Colonic mucosa (tissue), 4 donors: ENCODE measurements at places on chromosomes 7 and 10.

GRCh38 chr10:104931612-104932134 is 290.6 kb downstream of the SORCS3 start:
- H3K4me3 ChIP-seq: no peak overlapping the region
- no peaks in the 10 kb centered on the region for H3K27me3 ChIP-seq
- H3K36me3 ChIP-seq: no peaks in the 10 kb centered on the region
- H3K27ac ChIP-seq: no peak overlapping the region

DNA sequence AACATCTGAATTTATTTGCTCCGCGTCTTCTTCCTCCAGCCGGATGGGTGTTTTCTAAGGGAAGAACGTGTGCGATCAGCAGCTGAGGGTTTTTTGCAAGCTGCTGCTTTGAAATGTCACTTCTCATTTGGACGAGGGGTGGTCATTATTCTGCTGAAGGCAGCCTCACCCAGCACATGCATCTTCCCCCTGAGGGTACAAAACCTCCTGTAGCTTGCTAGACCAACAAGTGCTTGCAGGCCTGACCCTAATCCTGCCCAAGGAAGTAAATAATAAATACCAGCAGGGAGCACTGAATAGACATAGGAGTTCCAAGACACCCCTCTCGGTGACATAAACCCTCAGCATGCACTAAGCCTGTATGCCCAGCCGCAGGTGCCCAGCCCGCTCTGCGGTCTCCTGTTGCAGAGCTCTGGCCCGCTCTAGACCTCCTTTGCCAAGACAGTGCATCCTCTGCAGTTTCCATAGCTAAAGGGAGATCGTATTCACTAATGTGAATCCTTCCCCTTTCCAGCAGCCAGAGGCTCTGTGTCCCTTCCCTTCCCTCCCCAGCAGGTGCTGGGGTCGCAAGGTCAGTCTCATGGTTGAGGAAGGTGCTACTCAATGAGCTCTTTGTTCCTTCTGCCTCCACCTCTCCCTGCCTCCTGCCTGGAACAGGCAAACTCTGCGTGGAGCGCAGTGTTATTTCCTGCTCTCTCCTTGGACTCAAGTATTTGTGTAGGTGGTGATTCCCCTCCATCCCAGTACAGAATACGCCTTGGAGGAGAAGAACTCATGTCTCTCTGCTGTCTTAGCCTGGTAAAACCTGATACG is 36.6 kb downstream of the SBDS start:
- peak; percentile 62 for DNase-seq
- H3K27me3 ChIP-seq: no peaks in the 10 kb centered on the region
- H3K36me3 ChIP-seq: peaks cover 13% of the 10 kb centered on the region
- no peaks in the 10 kb centered on the region for H3K4me1 ChIP-seq
- H3K27ac ChIP-seq: no peak overlapping the region
- H3K4me3 ChIP-seq: no peak overlapping the region

- H3K27ac ChIP-seq: no peak overlapping the region
- peak; percentile 4 for DNase-seq
- no peaks in the 10 kb centered on the region for H3K36me3 ChIP-seq
- no peak overlapping the region for H3K4me3 ChIP-seq
Measured at GRCh38 chr10:49738616-49739360, 23.3 kb downstream of the OGDHL start.

DNA sequence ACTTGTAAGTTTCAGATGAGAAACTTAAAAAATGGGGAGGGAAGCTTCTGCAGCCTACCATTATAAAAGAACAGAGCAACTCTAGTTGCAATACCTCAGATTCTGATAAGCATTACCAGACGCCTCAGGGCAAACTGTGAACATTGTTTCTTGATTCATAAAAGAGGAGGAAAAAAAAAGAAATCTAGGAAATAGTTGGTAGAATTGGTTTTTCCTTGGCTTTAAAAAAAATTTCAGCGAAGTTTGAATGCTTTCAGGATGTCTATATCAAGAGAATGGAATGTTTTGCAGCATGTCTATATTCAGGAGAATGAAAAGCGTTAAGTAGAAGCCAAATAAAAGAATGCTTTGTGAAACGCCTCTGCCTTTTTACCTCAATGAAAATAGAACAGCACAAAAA is 17.5 kb upstream of the ANLN start:
- no peak overlapping the region for H3K4me3 ChIP-seq
- DNase-seq: no peak
- H3K27ac ChIP-seq: no peak overlapping the region
- no peaks in the 10 kb centered on the region for H3K27me3 ChIP-seq
- H3K36me3 ChIP-seq: no peaks in the 10 kb centered on the region

- H3K27ac ChIP-seq: no peak overlapping the region
- no peaks in the 10 kb centered on the region for H3K36me3 ChIP-seq
- no peak overlapping the region for H3K4me3 ChIP-seq
- DNase-seq: peak; percentile 29
- no peaks in the 10 kb centered on the region for H3K27me3 ChIP-seq
Measured at GRCh38 chr7:93228302-93228701, 2.0 kb upstream of the HEPACAM2 start.

- peak overlapping the region; percentile 39 for H3K27ac ChIP-seq
- no peak overlapping the region for H3K4me3 ChIP-seq
- peak; percentile 67 for DNase-seq
- H3K36me3 ChIP-seq: no peaks in the 10 kb centered on the region
- H3K27me3 ChIP-seq: no peaks in the 10 kb centered on the region
Measured at GRCh38 chr7:30469303-30469702, 9.3 kb downstream of the NOD1 start.

- H3K4me3 ChIP-seq: no peak overlapping the region
- H3K36me3 ChIP-seq: no peaks in the 10 kb centered on the region
- H3K4me1 ChIP-seq: no peaks in the 10 kb centered on the region
- no peak overlapping the region for H3K27ac ChIP-seq
- no peak for DNase-seq
- H3K27me3 ChIP-seq: no peaks in the 10 kb centered on the region
Measured at GRCh38 chr7:87658553-87658952, 30.4 kb downstream of the RUNDC3B start.

GRCh38 chr7:158010961-158011693 is 576.5 kb downstream of the PTPRN2 start:
- H3K4me3 ChIP-seq: no peak overlapping the region
- H3K4me1 ChIP-seq: no peaks in the 10 kb centered on the region
- H3K27ac ChIP-seq: no peak overlapping the region
- H3K36me3 ChIP-seq: no peaks in the 10 kb centered on the region
- no peak for DNase-seq

DNA sequence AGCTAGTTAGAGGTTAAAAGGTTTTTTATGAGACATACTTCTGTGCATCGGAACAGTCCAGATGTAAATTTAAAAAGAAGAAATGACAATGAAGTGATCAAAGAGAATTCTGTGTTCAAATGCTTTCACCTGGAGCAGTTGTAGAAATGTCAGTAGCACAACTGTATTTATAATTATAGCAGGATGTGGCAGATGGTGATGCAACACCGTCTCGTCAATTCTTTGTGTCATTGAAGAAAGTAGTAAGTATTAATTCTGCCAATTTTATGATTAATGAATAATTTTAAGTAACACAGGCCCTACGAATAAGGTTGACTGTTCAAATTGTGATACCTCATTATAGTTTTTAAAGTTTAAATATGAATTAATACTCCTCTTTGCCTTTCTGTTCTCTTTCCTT is 171.1 kb downstream of the ADK start:
- no peaks in the 10 kb centered on the region for H3K36me3 ChIP-seq
- H3K27me3 ChIP-seq: no peaks in the 10 kb centered on the region
- H3K4me1 ChIP-seq: no peaks in the 10 kb centered on the region
- no peak for DNase-seq

- DNase-seq: no peak
- H3K27ac ChIP-seq: no peak overlapping the region
- no peaks in the 10 kb centered on the region for H3K4me1 ChIP-seq
- H3K27me3 ChIP-seq: no peaks in the 10 kb centered on the region
Measured at GRCh38 chr7:127187740-127188139, 65.0 kb downstream of the GRM8 start.

GRCh38 chr7:69208848-69209247 is 389.4 kb upstream of the AUTS2 start:
- no peak overlapping the region for H3K27ac ChIP-seq
- no peaks in the 10 kb centered on the region for H3K4me1 ChIP-seq
- no peak for DNase-seq
- no peaks in the 10 kb centered on the region for H3K36me3 ChIP-seq
- no peak overlapping the region for H3K4me3 ChIP-seq

DNA sequence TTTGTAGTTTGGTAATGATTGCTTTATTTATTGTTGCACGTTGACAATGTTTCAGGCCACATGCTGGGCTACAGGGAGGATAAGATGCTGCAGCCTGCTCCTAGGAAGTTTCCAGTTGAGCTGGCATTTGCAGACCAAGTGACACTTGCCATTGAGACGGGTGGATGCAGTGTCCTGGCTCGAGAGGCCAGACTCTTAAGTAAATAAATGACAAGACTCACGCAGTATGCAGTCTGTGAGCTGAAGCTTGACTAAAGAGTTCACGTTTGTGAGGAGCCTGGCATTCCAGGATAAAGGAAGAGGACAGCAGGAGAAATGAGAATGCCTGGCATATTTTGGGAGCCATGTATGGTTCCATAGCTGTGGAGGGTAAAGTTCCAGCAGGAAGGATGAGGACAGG is 105.8 kb downstream of the BAMBI start:
- no peak overlapping the region for H3K4me3 ChIP-seq
- H3K27ac ChIP-seq: no peak overlapping the region
- H3K4me1 ChIP-seq: no peaks in the 10 kb centered on the region
- no peaks in the 10 kb centered on the region for H3K36me3 ChIP-seq
- H3K27me3 ChIP-seq: no peaks in the 10 kb centered on the region

- no peaks in the 10 kb centered on the region for H3K36me3 ChIP-seq
- no peaks in the 10 kb centered on the region for H3K27me3 ChIP-seq
- no peaks in the 10 kb centered on the region for H3K4me1 ChIP-seq
- no peak overlapping the region for H3K27ac ChIP-seq
- no peak overlapping the region for H3K4me3 ChIP-seq
- no peak for DNase-seq
Measured at GRCh38 chr10:47092831-47093230, 181.6 kb downstream of the PTPN20 start.

- no peaks in the 10 kb centered on the region for H3K36me3 ChIP-seq
- H3K27me3 ChIP-seq: no peaks in the 10 kb centered on the region
- no peak for DNase-seq
- H3K4me1 ChIP-seq: no peaks in the 10 kb centered on the region
- H3K27ac ChIP-seq: no peak overlapping the region
Measured at GRCh38 chr7:33744293-33745075, 160.9 kb upstream of the BMPER start.

- H3K27ac ChIP-seq: no peak overlapping the region
- H3K27me3 ChIP-seq: no peaks in the 10 kb centered on the region
- peak; percentile 50 for DNase-seq
- H3K36me3 ChIP-seq: no peaks in the 10 kb centered on the region
- H3K4me3 ChIP-seq: no peak overlapping the region
- H3K4me1 ChIP-seq: no peaks in the 10 kb centered on the region
Measured at GRCh38 chr10:21020545-21020944, 123.4 kb upstream of the NEBL start.

GRCh38 chr7:13725591-13725990 is 263.9 kb downstream of the ETV1 start:
- DNase-seq: no peak
- H3K27me3 ChIP-seq: no peaks in the 10 kb centered on the region
- no peak overlapping the region for H3K4me3 ChIP-seq
- H3K36me3 ChIP-seq: no peaks in the 10 kb centered on the region
- no peak overlapping the region for H3K27ac ChIP-seq

DNA sequence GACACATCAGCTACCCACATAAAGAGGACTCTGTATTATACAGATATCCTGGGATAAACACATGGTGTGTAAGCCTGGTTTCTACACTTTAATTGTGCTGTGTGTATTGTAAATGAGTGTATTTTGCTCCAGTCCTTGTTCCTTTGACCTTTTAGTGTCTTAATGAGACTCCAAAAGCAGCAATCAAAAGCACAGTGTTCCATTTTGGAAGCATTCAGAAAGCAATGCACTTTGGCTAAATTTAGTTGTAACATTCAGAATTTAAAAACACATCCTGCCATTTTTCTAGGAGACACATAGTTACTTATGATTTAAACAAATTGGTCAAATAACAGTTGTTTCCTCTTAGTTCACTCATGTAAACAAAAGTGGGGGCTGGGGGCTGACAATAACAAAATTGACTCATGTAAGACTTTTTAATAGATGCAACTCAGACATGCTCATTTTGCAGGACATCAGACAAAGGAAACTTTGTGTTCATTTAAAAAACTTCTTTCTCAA is 122.2 kb downstream of the GPR37 start:
- H3K27me3 ChIP-seq: no peaks in the 10 kb centered on the region
- no peaks in the 10 kb centered on the region for H3K4me1 ChIP-seq
- DNase-seq: no peak
- no peak overlapping the region for H3K27ac ChIP-seq
- no peaks in the 10 kb centered on the region for H3K36me3 ChIP-seq

DNA sequence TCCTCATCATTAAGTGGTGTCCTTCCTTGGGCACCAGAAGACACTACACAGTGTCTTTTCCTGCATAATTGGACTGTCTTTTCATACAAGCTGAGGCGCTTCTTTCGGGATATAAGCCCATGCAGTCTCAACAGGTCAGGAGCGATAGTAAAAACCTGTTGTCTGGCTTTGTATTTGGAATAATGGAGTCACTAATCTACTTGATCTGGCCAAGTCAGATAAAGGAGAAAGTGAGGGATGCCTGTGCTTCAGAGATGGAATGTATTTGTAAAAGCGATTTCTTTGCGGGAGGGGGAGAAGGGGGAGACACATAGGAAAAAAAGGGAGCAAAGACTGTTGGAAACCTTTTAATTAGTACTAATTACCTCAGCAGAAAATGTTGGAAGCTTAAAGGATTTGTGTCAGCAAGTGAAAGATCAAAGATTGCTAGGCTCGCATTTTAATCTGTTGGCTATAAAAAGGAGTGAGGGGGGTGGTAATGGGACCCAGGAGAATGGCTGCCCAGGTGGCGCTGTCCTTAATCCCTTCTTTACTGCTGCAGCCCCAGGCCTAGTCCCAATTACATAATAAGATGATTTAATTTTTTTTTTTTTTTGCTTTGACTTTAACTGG is 581.4 kb downstream of the LRMDA start:
- no peak for DNase-seq
- H3K27me3 ChIP-seq: no peaks in the 10 kb centered on the region
- H3K4me1 ChIP-seq: no peaks in the 10 kb centered on the region
- H3K27ac ChIP-seq: no peak overlapping the region
- no peak overlapping the region for H3K4me3 ChIP-seq

GRCh38 chr7:65509368-65510186 is 135.9 kb downstream of the ZNF92 start:
- H3K27ac ChIP-seq: no peak overlapping the region
- no peak overlapping the region for H3K4me3 ChIP-seq
- H3K4me1 ChIP-seq: no peaks in the 10 kb centered on the region
- H3K27me3 ChIP-seq: peaks cover 1% of the 10 kb centered on the region
- H3K36me3 ChIP-seq: no peaks in the 10 kb centered on the region
- no peak for DNase-seq
